ENCODE measurements at places on chromosomes 16 and 17.

GRCh38 chr17:49817993-49818392 is 29.5 kb downstream of the KAT7 start:
- DNase-seq: peak; percentile 40

- DNase-seq: no peak
Observed at GRCh38 chr16:88014252-88014781, 63.1 kb downstream of the BANP start.

- no peak for DNase-seq
Observed at GRCh38 chr16:68387301-68387700, 61.0 kb downstream of the SMPD3 start.

DNA sequence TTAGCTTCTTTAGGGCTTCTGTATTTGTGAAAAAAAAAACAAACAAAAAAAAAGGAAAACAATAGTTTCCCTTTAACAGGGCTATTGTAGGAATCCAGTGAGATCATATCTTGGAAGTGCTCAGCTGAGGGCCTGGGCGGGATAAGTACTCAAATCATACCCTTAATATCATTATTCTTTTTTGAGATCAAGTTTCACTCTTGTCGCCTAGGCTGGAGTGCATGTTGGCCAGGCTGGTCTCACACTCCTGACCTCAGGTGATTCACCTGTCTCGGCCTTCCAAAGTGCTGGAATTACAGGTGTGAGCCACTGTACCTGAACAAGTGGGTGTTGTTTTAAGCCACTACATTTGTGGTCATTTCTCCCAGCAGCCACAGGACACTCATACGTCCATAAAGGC is 87.0 kb downstream of the CDH13 start:
- no peak for DNase-seq

GRCh38 chr17:8159032-8159400 is 3.7 kb downstream of the VAMP2 start:
- DNase-seq: no peak

- no peak for DNase-seq
Observed at GRCh38 chr16:19384656-19385055, 33.0 kb upstream of the TMC5 start.

- DNase-seq: no peak
Observed at GRCh38 chr17:55273579-55274354, 9.0 kb downstream of the HLF start.

DNA sequence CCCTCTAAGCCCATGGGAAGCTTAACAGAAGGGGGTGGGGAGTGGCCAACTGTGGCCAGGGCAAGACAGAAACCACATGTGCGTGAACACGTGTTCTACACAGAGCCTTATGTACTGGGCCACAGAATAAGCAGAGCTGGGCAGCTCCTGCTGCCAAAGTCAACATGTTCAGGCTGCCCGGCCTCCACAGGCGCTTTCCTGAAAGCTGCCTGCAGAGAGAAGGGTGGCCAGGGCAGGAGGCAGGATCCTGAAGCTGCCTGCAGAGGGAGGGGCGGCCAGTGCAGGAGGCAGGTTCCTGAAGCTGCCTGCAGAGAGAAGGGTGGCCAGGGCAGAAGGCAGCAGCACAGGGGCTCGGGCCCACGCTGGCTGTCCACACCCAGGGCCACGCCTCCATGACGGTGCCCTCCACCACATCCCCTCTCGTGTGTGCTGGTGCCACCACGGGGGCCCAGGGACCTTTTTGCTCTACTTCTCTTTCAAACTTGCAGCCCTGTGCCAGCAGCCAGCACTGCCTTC is 79.5 kb downstream of the ANKRD11 start:
- DNase-seq: no peak

DNA sequence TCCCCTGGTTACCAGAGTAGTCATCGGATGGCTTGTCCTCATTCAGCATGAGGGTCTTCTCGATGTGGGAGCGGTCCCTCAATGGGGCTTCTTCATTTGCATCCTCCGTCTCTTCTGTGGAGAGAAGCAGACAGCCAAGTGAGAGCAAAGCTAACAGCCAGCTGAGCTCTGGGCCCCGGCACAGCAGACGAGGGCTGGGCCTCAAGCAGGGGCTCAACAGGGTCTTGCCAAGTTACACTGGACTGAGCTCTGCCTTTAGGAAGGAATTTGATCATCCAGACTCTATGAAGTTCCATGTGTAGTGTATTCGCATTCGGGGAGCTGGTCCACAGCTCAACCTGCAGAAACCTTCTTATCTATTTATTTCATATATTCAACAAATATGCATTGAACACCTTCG is 37.4 kb downstream of the SRL start:
- no peak for DNase-seq

- DNase-seq: no peak
Observed at GRCh38 chr16:54934481-54935265, 4.0 kb downstream of the IRX5 start.

- no peak for DNase-seq
Observed at GRCh38 chr16:10988164-10988803, 43.9 kb downstream of the CLEC16A start.

- peak; percentile 25 for DNase-seq
Observed at GRCh38 chr17:55295411-55296170, 30.8 kb downstream of the HLF start.

GRCh38 chr16:77057161-77057774 is 133.7 kb upstream of the MON1B start:
- no peak for DNase-seq

DNA sequence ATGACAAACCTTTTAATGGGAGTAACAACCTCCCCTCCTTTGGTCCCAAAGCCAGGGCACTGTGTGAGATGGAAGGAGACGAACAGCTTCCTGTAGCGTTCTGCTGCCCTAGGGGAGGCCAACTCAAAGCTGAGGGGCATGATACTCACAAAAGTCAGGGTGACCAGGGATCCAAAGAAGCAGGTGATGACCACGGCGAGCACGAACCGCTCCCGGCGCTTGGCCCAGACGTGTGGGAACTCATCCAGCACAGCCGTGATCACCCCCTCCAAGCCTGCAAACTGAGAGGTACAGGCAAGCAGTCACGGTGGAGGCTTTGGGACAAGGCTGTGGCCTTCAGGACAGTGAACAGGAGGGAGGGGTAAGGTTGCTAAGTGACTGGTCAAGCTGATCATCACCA is 25.1 kb downstream of the SLC6A4 start:
- DNase-seq: no peak

DNA sequence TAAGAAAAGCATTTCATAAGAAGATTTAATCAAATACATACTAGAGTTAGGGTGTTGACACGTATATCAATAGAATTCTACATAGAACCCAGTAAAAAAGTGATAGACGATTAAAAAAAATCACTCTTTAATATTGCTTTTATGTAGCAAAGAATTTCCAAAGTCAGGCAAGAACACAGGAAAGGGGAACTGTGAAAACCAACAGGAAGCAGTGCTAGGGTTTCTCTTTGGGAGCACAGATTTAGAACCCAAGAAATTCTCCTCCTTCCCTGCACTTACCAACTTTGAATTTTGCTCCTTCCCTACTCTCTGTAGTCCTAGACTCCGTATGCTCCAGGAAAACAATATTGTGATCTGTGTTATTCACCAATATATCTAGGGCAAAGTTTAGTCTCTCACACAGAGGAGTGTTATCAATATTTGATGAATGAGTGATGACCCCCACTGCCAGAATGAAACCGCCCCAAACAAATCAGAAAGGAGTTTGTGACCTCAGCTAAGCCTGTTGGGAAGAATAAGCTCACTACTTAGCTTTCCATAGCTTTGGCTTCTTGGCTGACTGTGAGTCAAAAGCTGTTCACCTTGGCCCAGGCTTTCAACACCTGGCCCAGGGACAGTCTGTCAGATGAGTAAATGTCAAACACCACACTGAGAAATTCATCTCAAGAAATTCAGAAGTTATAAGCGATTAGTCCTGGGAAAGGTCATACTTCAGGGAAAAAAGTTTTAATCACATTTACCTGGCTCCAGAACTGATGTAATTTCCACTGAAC is 8.6 kb downstream of the RFWD3 start:
- no peak for DNase-seq

- no peak for DNase-seq
Observed at GRCh38 chr17:31788956-31789355, 70.1 kb downstream of the COPRS start.

GRCh38 chr17:81241648-81242420 is 2.7 kb downstream of the NDUFAF8 start:
- peak; percentile 21 for DNase-seq

DNA sequence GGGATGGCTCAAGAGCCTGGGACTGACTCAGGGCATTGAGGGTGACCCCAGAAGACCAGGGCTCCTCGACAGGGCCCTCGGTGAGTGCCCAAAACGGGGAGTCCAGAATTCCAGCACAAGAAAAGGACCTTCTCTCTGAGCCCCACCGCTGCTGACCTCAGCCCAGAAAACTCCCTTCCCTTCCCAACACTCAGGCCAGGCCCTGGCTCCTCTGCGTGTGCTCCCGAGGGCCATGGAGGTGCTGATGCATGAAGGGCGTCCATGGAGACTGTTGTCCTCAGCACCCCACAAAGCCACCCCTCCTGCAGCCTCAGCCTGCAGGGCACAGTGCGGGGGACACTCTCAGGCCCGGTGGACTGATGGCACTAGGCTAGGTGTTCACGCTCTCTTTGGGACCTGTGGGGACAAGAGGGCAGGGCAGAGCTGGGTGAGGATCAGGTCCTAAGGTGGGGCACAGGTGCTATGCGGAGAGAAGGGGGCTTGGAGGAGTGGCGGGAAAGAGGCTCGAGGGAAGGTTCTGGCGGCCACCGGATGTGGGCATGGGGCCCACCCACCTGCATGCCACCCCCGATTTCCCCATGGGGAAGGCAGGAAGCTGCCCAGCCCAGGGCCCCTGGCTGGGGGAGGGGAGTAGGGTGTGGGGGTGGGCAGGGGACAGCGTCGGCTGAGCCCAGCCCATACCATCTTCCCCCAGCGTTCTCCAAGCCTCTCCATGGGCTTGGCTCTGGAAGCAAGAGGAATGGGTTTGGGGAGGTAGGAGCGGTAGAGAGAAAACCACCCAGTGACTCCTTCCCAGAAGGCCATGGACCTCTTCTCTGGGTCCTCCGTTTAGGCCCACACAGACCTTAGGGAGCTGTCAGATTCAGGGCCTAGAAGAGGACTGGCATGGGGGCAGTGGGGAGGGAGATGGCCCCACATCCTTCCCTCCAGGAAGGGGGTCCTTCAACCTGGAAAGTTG is 4.5 kb upstream of the TSPOAP1 start:
- no peak for DNase-seq

GRCh38 chr16:24918641-24919040 is 72.9 kb downstream of the SLC5A11 start:
- DNase-seq: no peak

DNA sequence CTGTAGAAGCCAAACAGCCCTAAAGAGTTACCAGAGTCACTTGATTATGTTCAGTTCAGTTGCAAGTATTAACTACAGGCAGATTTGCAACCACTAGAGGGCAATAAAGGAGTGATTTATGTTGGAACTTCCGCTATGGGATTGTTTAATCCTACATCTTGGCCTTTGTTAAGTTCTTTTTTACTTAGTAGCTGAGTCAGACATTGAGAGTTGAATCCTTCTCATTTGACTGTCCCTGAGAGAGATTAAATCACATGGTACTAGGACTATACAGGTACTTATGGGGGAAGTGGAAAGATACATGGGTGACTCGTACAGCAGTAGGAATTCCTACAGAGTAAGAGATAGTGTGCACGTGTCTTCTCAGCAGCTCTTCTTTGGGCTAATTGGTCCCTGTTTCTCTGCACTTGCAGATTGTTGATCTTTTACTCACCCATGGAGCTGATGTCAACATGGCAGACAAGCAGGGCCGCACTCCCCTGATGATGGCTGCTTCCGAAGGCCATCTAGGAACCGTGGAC is 40.3 kb downstream of the CYB561 start:
- DNase-seq: no peak

DNA sequence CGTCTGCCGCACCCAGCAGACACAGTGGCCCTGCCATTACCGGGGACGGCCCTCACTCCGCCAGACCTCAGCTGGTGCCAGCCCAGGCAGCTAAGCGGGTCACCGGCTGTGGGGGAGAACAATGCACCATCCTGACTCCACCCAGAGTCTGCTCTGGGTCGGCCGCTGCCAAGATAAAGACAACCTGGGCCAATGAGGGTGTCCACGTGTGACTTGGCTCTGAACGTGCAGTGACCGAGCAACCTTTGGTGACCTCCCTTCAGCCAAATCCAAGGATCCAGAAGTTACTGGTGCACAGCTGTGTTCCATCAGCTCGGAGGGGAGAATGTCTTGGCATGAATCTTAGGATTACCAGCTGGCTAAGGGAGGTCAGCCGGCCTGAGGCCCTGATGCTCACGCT is 155.9 kb downstream of the NTN1 start:
- DNase-seq: no peak

DNA sequence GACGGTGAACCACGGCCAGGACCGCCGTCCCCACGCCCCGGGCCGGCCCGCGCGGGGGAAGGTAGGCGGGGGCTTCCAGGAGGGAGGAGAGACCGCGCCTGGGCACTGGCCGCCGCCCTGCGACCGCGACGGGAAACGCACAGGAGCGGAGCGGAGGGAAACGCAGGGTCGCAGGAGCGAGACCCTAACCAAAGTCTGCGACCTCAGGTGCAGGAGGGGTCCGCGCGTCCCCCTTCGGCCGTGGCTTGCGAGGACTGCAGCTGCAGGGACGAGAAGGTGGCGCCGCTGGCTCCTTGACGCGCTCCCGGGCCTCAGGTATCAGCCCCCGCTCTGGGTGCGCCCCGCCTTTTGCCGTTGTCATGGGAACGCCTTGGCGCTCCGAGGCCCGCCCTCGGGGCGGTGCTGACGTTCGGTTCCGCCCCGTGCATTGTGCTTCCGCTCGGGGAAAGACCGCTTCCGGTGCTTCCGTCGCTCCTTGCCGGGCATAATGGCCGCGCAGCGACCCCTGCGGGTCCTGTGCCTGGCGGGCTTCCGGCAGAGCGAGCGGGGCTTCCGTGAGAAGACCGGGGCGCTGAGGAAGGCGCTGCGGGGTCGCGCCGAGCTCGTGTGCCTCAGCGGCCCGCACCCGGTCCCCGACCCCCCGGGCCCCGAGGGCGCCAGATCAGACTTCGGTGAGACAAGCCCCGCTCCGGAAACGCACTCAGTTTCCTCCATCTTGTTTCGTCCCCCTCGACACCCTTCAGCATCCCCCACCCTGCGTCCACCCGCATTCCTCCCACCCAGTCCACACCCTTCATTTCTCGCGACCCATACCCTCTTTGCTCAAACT is at the start of gene OVCA2:
Gene OVCA2 (plus strand): TSS at position 462 of the 829 bp plus-strand sequence. CDS start 26 bp downstream, at position 488.
- DNase-seq: peak; percentile 96

DNA sequence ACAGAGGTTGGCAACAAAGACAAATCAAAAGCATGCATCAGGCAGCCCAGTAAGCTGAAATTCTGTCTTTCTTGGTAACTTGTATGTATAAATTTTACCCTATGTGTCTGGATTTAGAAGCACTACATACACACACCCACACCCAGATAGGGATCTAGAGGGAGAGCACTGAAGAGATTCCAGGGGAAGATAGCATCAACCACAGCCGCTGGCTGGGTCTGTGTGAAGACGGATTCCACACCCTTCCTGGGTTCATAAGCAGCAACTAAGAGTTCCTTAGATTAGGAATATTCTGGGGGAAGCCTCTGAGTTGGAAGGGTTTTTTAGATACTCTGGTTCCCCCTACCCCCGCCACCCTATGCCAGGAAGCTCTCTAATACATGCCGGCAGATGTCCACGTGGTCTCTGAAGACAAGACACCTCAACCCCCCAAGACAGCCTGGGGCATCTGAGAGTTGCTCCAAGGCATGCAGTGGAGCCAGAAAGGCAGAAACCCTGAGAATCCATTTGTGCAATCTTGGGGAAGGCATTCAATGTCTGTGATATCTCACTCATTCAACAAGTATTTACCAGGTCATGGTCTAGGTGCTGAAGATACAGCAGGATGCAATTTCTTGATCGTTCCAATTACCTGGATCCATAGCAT is 86.4 kb downstream of the NOG start:
- no peak for DNase-seq

- DNase-seq: no peak
Observed at GRCh38 chr16:80518436-80518835, 22.4 kb upstream of the DYNLRB2 start.

- peak; percentile 66 for DNase-seq
Observed at GRCh38 chr17:14302431-14303099, 1.7 kb downstream of the HS3ST3B1 start.
